ENCODE measurements at places on chromosomes 2 and 18.

- DNase-seq, result no peak
These were observed 142.8 kb downstream of the ANKRD44 start for GRCh38 chr2:197167608-197168314.

GRCh38 chr2:216633616-216634369 lies 573 bp downstream of the IGFBP2 start:
- DNase-seq, result no peak

GRCh38 chr2:21317131-21317530 lies 193.4 kb downstream of the TDRD15 start:
- DNase-seq, result peak; percentile 42

DNA sequence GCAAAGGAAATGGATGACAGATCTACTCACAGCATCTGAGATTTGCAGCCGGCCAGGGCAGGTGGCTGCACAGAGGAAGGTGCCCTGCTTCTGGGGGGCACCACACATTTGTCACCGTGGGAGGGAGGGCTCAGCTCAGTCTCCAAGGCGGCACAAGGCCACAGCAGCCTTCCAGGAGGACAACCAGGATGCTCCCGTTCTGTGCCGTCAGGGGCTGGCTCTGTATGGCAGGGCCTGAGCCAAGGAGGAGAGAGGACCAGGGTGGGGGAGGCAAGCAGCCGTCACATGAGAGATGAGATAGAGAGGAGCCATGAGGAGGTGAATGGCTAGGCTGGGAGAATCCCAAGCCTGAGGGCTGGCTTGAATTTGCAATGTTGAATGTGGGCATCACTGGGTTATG lies 4.6 kb upstream of the BOK start:
- no peak for DNase-seq

DNA sequence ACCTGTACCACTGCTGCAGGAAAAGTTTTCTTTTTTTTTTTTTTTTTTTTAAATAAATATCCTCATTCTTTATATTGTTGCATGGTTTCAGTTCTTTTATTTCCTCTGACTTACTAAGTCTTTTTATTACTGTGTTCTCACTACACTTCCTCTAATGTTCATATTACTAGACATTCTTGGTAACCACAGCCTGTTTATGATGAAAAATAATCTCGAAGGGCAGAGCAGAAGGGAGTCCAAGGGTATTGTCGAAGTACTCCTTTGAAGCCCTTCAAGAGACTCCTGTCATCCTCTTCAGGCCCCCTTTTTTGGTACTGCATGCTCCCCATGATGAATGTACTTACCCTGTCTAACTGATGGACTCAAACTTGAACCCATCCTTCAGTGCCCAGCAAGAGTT lies 61.2 kb downstream of the RND3 start:
- no peak for DNase-seq

GRCh38 chr2:201733544-201733943 lies 35.1 kb upstream of the MPP4 start:
- DNase-seq, result no peak

- no peak for DNase-seq
These were observed 16.9 kb upstream of the PAIP2B start for GRCh38 chr2:71243634-71244301.

GRCh38 chr18:36829362-36830157 lies 633 bp downstream of the KIAA1328 start:
- peak; percentile 54 for DNase-seq

DNA sequence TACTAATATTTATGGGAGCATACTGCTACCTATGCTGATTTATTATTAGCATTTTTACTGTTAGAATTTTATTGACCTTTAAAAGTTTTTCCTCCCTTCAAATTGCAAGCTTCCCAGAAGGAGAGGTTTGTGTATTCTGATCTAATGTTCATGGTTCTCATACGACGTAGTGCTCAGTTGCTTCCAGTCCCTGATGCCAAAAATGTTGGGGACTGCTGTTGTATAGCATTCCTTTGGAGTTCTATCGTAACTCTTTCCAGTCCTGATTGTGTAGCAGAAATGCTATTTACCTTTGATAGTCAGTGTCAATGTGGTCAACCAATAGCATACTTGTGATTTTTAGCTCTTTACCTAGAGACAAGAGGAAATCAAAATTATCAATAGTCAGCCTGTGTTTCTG lies 69.5 kb upstream of the ZSWIM2 start:
- DNase-seq, result no peak

- DNase-seq, result no peak
These were observed 41.6 kb upstream of the RALBP1 start for GRCh38 chr18:9433671-9434121.

GRCh38 chr2:64989982-64990614 lies 899 bp downstream of the SLC1A4 start:
- DNase-seq, result peak; percentile 15

DNA sequence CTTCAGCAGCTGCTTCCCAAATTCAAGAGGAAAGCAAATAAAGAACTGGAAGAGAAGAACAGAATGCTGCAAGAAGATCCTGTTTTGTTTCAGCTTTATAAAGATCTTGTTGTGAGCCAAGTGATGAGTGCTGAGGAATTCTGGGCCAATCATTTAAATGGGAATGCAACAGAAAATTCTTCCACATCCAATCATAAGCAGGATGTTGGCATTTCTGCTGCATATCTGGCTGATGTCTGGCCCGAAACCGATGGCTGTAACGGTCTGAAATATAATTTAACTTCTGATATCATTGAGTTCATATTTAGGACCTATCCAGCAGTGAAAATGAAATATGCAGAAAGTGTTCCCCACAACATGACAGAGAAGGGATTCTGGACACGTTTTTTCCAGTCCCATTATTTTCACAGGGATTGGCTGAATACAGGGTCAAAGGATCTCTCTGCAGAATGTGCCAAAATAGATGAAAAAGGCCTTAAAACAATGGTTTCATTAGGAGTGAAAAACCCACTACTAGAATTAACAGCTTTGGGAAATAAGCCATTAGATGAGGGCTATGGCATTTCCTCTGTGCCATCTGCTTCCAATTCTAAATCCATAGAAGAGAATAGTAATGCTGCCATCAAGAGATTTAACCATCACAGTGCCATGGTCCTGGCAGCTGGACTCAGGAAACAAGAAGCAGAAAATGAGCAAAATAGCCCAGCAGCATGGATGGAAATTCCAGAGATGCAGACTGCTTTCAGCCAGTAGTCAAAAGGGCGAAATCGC lies 175.6 kb downstream of the MC4R start:
- no peak for DNase-seq

DNA sequence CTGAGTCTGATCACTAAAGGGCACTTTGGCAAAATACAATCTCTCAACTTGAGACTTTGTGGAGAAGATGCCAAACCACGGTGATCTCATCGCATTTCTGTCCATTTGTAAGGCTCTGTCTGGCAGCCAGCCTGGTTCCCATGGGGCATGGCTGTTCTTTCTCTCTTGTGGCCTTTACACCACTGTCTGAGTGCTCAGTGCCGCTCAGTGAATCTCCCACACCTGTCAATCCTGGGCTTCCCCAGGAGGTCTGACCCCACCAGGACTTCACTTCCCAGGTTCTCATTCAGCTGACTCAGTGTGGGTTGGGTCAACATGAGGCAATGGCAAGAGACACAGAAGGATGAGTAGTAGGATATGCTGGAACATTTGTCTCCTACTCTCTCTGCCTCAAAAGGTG lies 96.8 kb upstream of the TRIB2 start:
- DNase-seq, result no peak

GRCh38 chr2:157106950-157107349 lies 150.6 kb upstream of the GALNT5 start:
- DNase-seq, result no peak

- DNase-seq, result no peak
These were observed 52.1 kb downstream of the SLC38A11 start for GRCh38 chr2:164903204-164903603.

DNA sequence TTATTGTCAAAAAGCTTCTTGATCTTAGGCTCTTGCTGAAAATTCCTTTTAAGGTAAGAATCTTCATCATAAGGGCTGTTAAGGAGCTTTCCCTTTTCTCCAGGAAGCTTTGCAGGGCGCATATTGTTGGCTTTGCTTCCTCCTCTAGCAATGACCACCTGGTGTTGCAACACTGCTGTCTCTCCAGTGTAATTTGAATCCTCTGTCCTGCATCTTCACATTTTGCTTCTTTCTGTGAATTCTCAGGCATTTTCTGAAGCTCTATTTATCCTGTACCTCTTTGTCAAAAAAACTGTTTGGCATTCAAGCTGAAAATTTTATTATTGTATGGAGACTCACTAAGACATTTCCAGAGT lies 533.1 kb upstream of the CHAC2 start:
- DNase-seq, result no peak

DNA sequence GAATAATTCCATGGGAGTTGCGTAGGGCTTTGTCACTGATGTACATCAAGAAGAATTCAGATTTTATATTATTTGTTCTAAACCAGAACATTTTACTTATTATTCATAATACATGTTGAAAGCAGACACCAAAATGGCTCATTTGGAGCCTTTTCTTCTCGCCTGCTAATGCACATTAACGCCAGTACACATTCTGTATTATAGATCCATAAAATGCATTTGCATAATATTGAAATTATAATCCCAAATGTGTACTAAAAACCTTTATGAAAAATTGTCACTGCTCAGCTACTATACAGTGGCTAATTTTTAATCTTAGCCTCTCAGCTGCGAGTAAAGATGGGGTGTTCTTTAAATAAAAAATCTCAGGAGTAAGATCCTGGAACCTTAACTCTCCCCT lies 452.2 kb upstream of the HNRNPA3 start:
- DNase-seq, result no peak

DNA sequence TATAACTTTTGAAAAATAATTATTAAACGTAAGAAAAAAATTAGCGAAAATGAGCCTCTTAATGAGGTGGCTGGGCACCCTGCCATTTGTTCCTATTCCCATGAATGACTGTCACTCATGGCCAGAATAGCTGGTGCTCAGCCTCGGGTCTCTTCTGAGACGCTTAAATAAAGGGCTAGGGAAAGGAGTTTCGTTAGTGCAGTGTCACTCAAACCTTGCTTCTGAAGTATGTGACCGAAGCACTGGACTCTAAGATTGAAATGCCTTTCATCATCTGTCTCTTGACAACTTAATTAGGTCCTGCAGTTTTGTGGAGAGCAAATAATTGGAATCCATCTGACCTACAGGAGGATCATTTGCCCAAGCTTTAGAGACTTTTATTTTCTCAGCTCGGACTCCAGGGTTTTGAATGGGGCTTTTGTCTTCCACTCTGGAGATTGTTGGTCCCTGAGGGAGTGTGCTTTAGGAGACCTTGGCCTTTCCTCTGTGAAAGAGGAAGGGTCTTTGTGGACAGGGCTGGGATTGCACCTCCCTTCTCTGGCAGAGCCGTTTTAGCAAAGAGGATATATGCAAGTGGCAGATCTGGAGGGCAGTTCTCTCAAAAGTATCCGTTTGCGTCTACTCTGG lies 42.3 kb upstream of the FHOD3 start:
- no peak for DNase-seq

- DNase-seq, result no peak
These were observed 156.4 kb downstream of the RDH14 start for GRCh38 chr2:18403921-18404522.

- peak; percentile 30 for DNase-seq
These were observed 318.7 kb upstream of the NCKAP5 start for GRCh38 chr2:133886735-133887675.

GRCh38 chr2:74738586-74738985 lies 84.5 kb downstream of the SEMA4F start:
- no peak for DNase-seq

GRCh38 chr2:38462121-38462661 lies 85.1 kb upstream of the ATL2 start:
- DNase-seq, result no peak

DNA sequence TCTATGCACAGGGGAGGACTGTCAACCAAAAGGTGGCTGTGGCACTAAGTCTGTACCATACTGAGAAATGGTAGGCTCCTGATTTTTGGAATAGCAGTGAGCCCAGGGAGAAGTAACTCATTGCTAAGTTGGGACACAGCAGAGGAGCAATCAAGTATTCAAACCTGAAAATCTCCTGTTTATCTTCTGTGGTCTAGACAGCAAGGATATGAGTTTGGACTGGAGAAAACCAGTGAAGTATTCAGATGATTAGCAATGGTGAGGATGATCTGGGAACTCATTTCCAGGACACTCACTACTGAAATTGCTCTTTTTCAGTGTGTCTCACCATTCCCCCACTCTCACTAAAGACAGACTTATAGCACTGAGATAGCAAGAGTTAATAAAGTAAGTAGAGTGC lies 112.0 kb downstream of the GULP1 start:
- no peak for DNase-seq

DNA sequence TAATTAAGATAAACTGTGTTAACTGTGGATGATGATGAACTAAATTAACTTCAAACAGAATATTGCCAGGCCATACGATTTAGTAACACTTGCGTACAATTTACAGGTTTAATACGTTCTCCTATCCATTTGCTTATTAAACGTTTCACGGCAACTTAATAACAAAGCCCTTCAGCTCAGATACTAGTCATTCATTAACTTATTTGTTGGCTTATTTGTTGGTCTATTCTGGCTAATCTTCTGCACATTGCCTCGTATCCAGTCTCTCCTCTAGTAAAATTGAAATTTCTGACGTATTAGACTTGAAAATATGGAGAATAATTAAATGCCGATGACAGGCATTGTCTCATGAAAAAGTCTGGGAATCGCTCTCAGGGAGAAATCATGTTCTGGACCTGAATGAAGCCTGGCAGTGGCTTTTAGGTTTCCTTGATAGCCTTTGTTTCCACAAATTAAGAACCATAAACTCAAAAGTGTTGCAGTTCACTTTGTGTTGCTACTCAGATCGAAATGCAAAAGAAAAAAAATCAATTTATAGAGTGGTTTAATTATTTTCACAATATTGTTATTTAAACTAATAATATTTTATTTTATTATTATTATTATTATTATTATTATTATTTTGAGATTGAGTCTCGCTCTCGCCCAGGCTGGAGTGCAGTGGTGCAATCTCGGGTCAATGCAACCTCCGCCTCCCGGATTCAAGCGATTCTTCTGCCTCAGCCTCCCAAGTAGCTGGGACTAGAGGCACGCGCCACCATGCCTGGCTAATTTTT lies 4.5 kb downstream of the SCLY start:
- no peak for DNase-seq

DNA sequence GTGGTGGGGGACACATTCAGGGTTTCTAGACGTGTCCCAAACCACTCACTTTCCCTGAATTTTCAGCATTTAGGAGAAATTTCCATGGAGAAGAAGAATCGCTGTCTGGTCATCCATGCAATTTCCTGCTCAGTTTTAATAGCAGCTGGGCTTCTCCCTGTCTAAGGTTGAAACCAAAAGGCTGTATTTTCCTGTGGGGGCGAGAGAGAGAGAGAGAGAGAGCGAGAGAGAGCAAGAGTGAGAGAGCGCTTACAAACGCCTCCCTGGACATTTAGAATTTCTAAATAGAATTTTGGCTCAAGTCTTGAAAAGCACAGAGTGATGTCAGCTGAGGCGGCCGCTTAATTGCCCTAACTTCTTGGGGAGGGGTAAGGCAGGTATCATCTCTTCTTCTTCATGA lies 110.8 kb downstream of the SETBP1 start:
- no peak for DNase-seq

DNA sequence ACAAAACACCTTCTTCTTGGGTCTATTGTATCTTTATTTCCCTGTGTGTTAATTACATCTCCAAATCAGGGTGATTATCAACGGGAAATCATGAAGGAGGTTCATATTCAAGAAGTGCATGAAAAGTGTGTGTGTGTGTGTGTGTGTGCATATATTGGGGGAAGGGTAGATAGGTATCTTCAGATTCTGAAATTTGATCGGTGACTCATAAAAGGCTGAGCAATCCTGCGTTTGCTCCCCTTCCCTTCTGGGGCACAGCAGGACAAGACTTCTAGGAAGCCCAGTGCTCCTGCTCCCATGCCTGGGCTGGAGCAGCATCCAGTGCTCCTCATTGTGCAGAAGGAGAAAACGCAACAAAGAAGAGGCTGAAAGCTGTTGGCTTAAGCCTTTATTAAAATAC lies 25.8 kb downstream of the MC5R start:
- DNase-seq, result no peak

GRCh38 chr2:240822280-240822847 lies 2.3 kb upstream of the KIF1A start:
- no peak for DNase-seq

Measured in amygdala (tissue), 56 donors.